A673 (cell line): ENCODE measurements at places on chromosomes 2 and 18. TPM values are rescaled to one million over a fixed set of nuclear protein-coding genes. Genes with fewer than 3 reads are reported as not detected.

The KCNG3 gene
- 1.5 and 1.7 TPM in 2 replicates for total RNA-seq

The WNT6 gene
- total RNA-seq = not detected in 2 replicates

The DSC3 gene
- total RNA-seq = not detected in 2 replicates

The DIPK1C gene
- total RNA-seq = not detected in 2 replicates

The CLHC1 gene
- 9.1 and 10.8 TPM in 2 replicates for total RNA-seq

The QPCT gene
- 2.2 and 4.2 TPM in 2 replicates for total RNA-seq
